A673 (cell line): ENCODE measurements at places on chromosomes 1 and 21. TPM values are rescaled to one million over a fixed set of nuclear protein-coding genes. Genes with fewer than 3 reads are reported as not detected.

DNA sequence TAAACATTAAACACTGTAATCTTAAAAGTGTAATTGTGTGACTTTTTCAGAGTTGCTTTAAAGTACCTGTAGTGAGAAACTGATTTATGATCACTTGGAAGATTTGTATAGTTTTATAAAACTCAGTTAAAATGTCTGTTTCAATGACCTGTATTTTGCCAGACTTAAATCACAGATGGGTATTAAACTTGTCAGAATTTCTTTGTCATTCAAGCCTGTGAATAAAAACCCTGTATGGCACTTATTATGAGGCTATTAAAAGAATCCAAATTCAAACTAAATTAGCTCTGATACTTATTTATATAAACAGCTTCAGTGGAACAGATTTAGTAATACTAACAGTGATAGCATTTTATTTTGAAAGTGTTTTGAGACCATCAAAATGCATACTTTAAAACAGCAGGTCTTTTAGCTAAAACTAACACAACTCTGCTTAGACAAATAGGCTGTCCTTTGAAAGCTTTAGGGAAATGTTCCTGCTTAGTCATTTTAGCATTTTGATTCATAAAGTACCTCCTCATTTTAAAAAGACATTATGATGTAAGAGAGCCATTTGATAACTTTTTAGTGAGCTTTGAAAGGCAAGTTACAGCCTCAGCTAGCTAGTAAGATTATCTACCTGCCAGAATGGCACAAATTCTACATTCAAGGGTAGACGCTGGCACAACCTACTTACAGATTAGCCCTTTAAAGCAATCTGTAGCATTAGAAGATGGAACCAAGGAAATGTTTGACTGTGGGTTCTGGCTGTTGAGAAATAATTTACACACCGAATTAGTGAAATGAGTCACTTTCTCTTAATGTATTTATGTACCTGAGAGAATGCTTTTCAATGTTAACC is 9.4 kb downstream of the SOD1 start:
- H3K36me3 ChIP-seq = peaks cover 68% of the 10 kb centered on the region
- DNase-seq = no peak
- H3K4me1 ChIP-seq = peaks cover 31% of the 10 kb centered on the region
- no peaks in the 10 kb centered on the region for H3K27me3 ChIP-seq
- peak overlapping the region; percentile 8 for H3K27ac ChIP-seq
- no peak overlapping the region for H3K4me3 ChIP-seq

- no peaks in the 10 kb centered on the region for H3K36me3 ChIP-seq
- H3K27me3 ChIP-seq = no peaks in the 10 kb centered on the region
- H3K4me3 ChIP-seq = no peak overlapping the region
Observed at GRCh38 chr1:48187969-48188563, 34.5 kb upstream of the SLC5A9 start.

Gene CELA2A
- not detected in 2 replicates for total RNA-seq

Gene PADI2
- total RNA-seq = 26.4 and 27.7 TPM in 2 replicates

GRCh38 chr1:113074237-113074636 is 1.2 kb downstream of the LRIG2 start:
- peak overlapping the region; percentile 71 for H3K4me3 ChIP-seq
- peaks cover 5% of the 10 kb centered on the region for H3K36me3 ChIP-seq
- H3K27ac ChIP-seq = no peak overlapping the region
- no peaks in the 10 kb centered on the region for H3K27me3 ChIP-seq

DNA sequence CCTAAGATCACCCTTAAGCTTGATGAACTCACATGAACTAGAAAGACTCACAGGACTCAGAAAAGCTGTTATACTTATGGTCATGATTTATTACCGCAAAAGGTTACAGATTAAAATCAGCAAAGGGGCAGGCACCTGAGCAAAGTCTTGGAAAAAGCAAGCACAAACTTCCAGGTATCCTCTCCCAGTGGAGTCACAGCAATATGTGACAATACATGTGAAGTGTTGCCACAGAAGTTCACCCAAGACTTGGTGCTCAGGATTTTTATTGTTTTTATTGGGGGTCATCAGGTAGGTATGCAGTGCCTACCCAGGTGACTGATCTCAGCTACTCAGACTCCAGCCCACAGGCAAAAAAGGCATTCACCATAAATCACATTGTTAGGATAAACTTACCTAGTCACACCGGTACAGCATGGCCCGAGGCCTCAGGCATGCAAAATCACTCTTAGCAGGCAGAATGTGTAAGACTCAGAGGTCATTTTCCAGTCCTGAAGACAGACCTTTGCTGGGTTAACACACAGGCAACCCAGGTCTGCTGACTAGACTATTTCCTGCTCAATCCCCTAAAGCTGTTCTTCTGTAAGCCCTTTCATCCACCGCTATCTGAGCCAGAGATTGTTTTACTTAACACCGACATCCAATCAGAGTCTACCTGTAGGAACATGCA is 55.6 kb downstream of the SSX2IP start:
- H3K27ac ChIP-seq = no peak overlapping the region
- H3K27me3 ChIP-seq = no peaks in the 10 kb centered on the region
- H3K4me3 ChIP-seq = no peak overlapping the region
- no peaks in the 10 kb centered on the region for H3K36me3 ChIP-seq

Gene ZYG11A
- 0.17 and 0.31 TPM in 2 replicates for total RNA-seq

GRCh38 chr1:14659913-14660312 is 61.4 kb downstream of the KAZN start:
- DNase-seq = peak; percentile 69
- no peak overlapping the region for H3K4me3 ChIP-seq
- no peaks in the 10 kb centered on the region for H3K27me3 ChIP-seq
- no peak overlapping the region for H3K27ac ChIP-seq

DNA sequence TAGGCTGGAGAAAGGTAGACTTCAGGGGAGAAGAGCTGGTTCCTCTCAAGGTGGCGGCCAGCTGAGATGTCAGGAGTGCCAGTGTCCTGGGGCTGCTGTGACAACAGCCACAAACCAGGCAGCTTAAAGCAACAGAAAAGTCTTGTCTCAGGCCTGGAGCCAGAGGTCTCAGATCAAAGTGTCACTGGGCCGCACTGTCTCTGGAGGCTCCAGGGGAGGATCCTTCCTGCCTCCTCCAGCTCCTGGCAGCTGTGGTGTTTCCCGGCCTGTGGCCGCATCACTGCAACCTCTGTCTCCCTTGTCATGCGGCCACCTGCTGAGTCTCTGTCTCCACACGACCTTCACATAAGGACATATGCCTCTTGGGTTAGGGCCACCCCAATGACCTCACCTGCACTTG is 24.4 kb upstream of the TSPEAR start:
- no peak for DNase-seq
- no peak overlapping the region for H3K4me3 ChIP-seq
- no peak overlapping the region for H3K27ac ChIP-seq

Gene OLFML2B
- total RNA-seq = 3.4 and 3.7 TPM in 2 replicates

DNA sequence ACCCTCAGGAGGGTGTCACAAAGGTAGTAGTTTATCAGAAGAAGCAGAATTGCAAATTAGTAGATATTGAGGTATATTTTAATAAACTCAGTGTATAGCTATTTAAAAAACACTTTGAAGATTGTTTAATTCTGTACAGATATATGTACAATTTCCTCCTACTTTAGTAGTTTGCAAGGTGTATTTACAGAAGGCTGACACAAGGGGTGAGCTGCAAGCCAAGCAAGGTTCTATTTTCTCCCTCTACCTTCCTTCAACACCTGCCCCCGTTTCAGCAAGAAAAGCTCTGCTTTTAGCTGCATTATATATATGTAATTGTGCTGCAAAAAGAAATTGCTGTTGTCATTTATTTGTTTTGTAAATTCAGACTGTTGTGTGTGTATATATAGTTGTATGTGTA is 674.2 kb upstream of the PKN2 start:
- no peak overlapping the region for H3K27ac ChIP-seq
- H3K36me3 ChIP-seq = no peaks in the 10 kb centered on the region
- peaks cover 3% of the 10 kb centered on the region for H3K27me3 ChIP-seq
- DNase-seq = no peak
- H3K4me1 ChIP-seq = peaks cover 5% of the 10 kb centered on the region
- no peak overlapping the region for H3K4me3 ChIP-seq

DNA sequence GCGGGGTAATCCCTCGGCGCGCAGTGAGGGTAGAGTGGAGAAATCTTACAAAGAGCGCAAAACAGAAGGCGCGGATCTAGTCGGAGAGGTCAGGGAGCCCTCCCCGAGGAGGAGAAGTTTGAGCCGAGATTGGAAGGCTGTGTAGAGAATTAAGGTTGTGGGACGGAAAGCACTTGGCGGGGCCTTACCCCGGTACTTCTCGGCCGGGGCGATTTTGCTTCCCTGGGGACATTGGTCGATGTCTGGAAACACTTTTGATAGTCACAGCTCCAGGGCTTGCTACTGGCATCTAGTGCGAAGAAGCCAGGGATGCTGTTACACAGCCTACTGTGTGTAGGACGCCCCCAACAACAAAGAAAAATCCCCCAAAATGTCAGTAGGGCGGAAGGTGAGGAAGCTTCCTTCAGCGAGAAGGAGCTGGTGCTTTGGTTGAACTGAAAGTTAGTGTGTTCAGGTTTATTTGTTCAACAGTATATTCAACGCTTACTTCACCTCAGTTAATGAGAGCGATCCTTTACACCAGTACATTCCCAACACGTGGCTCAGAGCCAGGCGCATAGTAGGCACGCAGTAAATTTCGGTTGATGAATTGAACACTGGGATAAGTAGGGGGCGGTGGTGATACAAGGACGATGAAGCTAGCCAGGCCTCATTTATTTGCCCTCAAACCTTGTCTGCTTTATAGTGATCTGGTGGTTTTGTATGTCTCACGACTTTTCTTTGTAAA is 807 bp downstream of the CEP85 start:
- H3K36me3 ChIP-seq = peaks cover 2% of the 10 kb centered on the region
- peak; percentile 38 for DNase-seq
- peaks cover 28% of the 10 kb centered on the region for H3K4me1 ChIP-seq
- no peaks in the 10 kb centered on the region for H3K27me3 ChIP-seq
- H3K4me3 ChIP-seq = peak overlapping the region; percentile 76

- H3K36me3 ChIP-seq = no peaks in the 10 kb centered on the region
- no peaks in the 10 kb centered on the region for H3K27me3 ChIP-seq
- H3K27ac ChIP-seq = no peak overlapping the region
- peaks cover 6% of the 10 kb centered on the region for H3K4me1 ChIP-seq
Observed at GRCh38 chr1:188043536-188044245, 1214.9 kb downstream of the PLA2G4A start.

DNA sequence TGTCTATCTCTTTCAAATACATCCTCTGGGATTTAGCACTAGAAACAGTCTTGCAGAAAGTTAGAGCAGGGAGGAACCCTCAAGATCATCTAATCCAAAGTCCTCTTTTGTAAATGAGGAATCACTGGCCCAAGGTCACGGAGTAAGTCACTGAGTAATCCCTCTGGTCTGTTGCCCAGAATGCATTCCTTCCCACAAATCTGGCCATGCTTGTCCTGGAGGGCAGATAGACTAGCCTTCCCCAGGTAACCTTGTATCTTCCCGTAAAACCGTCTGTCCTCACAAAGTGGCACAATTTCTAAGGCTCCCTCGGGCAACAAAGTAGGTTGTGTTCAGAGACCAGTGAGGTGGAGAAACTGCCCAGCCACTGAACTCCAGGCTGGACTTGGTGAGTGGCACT is 46.2 kb downstream of the DDR2 start:
- peaks cover 30% of the 10 kb centered on the region for H3K36me3 ChIP-seq
- H3K4me1 ChIP-seq = peaks cover 42% of the 10 kb centered on the region
- H3K4me3 ChIP-seq = no peak overlapping the region
- no peak overlapping the region for H3K27ac ChIP-seq

DNA sequence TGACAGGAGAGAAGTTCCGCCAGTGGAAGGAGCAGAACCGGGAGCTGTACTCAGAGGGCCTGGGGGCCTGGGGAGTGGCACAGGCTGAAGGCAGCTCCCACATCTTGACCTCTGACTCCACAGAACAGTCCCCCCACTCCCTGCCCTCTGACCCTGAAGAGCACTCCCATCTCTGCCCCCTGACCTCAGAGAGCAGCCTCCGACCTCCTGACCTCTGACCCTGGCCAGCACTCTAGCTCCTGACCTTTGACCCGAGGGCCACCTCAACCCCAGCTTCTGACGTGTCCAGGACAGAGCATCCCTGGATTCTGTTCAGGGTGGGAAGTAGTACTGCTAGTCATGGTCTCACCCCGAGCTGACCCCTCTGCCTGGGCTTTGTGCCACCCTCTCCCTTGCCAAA is 1.1 kb upstream of the CATSPER4 start:
- no peak overlapping the region for H3K27ac ChIP-seq
- H3K27me3 ChIP-seq = no peaks in the 10 kb centered on the region
- no peak overlapping the region for H3K4me3 ChIP-seq
- H3K4me1 ChIP-seq = no peaks in the 10 kb centered on the region
- no peaks in the 10 kb centered on the region for H3K36me3 ChIP-seq
- no peak for DNase-seq

Gene C1orf141
- total RNA-seq = not detected in 2 replicates

GRCh38 chr1:174005032-174005431 is 17.1 kb downstream of the RC3H1 start:
- peaks cover 21% of the 10 kb centered on the region for H3K4me1 ChIP-seq
- no peaks in the 10 kb centered on the region for H3K27me3 ChIP-seq
- H3K36me3 ChIP-seq = no peaks in the 10 kb centered on the region

Gene AGPAT3
- 68.7 and 69.6 TPM in 2 replicates for total RNA-seq

GRCh38 chr1:22670352-22670975 is 17.4 kb downstream of the C1QB start:
- DNase-seq = no peak
- no peak overlapping the region for H3K27ac ChIP-seq
- no peaks in the 10 kb centered on the region for H3K27me3 ChIP-seq
- H3K4me1 ChIP-seq = no peaks in the 10 kb centered on the region
- no peak overlapping the region for H3K4me3 ChIP-seq
- H3K36me3 ChIP-seq = no peaks in the 10 kb centered on the region

- H3K4me3 ChIP-seq = no peak overlapping the region
- H3K27ac ChIP-seq = no peak overlapping the region
- H3K27me3 ChIP-seq = peaks cover 50% of the 10 kb centered on the region
- no peaks in the 10 kb centered on the region for H3K36me3 ChIP-seq
- DNase-seq = no peak
- H3K4me1 ChIP-seq = no peaks in the 10 kb centered on the region
Observed at GRCh38 chr1:2930913-2931723, 90.1 kb upstream of the ACTRT2 start.

DNA sequence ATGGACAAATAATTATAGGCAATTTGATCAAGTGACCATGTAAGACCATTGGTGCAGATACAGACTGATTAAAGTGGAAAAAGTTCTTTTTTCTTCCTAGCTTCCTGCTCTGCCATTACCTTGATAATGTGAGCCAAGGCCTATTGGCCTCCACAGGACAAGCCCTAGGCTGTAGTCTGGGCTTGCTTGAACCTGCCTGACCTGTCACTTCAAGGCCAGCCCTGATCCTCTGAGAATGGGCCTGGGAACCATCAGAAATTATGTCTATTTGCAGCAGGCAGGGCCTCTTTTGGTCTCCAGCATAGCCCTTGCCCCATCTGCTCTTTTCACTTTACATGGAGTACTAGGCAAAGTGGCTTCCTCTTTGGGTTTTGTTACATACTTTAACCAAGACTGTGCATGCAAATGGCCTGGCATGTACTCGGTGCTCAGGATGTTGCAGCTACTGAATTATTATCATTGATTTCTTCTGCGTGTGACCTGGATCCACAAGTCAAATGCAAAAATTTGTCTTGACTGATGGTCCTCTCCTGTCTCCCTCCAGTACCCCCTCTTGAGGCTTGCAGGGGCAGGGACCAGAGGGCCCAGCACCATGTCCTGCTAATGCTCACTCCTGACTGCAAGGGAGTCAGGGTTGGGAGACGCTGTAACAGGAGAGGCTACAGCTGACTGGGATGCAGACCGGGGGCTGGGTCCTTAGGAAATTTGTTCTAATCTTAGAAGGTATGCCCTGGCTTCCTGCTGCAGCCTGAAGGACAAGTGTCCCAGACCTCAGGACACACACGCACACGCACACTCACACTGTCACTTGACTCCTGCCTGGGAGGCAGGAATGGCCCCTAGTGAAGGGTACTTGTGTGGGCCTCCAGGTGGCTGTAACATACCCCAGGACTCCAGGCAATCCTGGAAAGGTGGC is 39.4 kb downstream of the RCSD1 start:
- DNase-seq = no peak
- H3K4me1 ChIP-seq = no peaks in the 10 kb centered on the region
- H3K27me3 ChIP-seq = no peaks in the 10 kb centered on the region
- H3K4me3 ChIP-seq = no peak overlapping the region
- no peak overlapping the region for H3K27ac ChIP-seq
- H3K36me3 ChIP-seq = no peaks in the 10 kb centered on the region
